ENCODE measurements at places on chromosomes 4 and X.

DNA sequence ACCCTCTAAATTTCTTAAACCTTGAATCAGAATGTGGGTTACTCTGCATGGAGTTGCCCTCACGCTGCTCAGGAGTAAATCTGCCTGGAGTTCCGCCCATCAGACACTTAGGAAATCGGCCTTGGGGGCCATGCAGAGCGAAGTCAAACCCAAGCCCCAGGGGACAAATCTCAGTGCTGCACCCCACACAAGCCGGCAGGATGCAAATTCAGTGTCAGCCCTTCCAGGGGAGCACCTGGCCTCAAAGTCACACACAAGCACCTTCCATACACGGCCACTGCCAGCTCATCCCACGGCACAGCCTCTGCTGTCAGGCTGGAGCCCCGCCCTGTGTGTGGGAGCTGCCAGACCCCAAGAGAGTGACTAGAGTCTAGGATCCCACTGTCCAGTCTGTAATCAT lies 27.4 kb downstream of the RNF212 start:
- no peak for DNase-seq

DNA sequence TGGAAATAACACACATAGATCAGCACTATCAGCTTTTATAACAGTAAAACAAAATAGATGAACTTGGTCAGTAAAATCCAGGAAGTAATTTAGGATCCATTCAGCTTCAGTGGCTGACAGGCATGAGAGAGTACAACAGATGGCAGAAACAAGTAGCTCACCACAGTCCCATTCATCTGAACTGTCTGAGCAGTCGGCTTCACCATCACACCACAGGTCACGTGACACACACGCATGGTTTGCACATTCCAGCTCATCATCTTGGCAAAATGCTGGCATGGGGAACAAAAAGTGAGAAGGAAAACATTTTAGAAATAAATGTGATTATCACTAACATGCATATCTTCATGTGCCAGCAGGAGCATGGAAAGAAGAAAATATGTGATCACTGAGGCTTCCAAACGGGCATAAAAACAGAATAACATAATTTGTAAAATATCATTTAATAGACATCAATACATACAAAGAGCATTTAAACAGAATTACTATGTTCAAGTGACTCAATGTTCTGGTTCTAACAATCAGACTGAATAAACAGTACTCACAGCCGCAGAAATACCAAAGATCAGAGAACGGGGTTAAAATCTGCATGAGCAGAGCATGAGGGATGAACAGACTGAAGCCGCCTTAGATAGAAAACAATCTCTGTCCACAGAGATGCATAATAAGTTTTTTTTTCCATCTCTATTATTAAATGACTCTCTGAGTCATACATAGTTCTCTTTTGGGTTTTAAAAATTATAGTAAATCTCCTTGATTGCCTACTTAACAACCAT lies 158.1 kb downstream of the ATP10D start:
- DNase-seq = no peak

- DNase-seq = no peak
Observed at GRCh38 chr4:137070614-137071013, 461.7 kb downstream of the PCDH18 start.

GRCh38 chr4:89373394-89373793 lies 65.8 kb upstream of the GPRIN3 start:
- DNase-seq = no peak

DNA sequence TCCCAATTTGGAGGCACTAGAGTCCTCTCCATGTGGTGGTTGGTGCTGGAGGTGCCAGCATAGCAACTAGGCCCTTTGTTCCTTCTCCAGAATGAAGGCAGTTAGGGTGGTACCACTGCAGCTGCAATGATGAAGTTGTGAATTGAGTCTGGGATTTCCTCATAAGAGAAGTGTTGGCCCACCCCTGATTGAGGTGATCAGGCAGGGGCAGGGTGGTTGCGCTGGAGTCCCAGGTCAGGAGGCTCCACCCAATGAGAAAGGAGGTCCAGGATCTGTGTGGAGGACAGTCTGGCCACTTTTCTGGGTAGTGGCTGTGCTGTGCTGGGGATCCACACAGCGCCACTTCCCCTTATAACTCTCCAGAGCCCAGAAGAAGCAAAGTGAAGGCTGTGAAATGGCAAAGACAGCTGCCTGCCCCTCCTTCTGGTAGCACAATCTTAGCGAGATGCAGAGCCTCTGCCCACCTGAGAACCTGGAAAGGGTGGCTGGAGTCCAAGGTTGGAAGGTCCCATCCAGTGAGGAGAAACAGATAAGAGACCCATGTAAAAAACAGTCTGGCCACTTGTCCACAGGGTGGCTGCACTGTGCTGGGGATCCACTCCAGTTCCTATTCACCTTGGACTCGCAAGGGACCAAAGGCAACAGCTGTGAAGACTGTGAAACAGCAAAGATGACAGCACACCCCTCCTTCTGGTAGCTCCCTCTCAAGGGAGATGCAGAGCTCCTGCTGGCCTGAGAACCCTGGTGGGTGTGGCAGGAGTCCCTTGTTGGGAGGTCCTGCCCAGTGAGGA lies 124.6 kb downstream of the RRAGB start:
- DNase-seq = no peak

GRCh38 chr4:88610771-88611170 lies 18.5 kb downstream of the HERC3 start:
- no peak for DNase-seq

- no peak for DNase-seq
Observed at GRCh38 chrX:1596676-1597344, 5.4 kb downstream of the AKAP17A start.

DNA sequence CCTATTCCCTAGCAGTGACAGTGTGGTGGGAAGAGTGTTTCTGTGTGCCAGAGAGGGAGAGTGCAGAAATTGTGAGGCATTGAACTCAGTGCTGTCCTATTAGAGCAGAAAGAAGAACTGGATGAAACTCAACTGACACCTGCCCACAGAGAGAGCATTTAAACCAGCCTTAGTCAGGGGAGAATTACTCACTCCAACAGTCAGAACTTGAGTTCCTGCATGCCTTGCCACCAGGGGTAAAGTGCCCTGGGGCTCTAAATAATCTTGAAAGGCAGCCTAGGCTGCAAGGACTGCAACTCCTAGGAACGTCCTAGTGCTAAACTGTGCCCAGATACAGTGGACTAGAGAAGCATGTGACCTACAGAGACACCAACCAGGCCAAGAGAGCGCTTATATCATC lies 12.8 kb downstream of the CYSLTR1 start:
- DNase-seq = peak; percentile 38

DNA sequence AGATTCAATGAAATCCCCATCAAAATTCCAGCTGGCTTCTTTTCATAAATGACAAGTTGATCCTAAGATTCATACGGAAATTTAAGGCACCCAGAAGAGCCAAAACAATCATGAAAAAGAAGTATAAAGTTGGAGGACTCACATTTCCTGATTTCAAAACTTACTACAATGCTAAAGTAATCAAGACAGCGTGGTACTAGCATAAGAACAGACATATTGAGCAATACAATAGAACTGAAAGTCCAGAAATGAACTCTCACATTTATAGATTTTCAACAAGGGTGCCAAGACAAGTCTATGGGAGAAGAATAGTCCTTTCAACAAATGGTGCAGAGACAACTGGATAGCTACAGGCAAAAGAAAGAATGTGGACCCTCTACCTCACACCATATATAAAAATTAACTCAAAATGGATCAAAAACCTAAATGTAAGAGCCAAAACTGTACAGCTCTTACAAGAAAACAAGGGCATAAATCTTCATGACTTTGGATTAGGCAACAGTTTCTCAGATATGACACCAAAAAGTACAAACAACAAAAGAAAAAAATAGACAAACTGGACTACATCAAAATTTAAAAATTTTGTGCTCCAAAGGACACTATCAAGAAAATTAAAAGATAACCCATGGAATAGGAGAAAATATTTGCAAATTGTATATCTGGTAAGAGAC lies 28.5 kb downstream of the SASH3 start:
- DNase-seq = peak; percentile 58

DNA sequence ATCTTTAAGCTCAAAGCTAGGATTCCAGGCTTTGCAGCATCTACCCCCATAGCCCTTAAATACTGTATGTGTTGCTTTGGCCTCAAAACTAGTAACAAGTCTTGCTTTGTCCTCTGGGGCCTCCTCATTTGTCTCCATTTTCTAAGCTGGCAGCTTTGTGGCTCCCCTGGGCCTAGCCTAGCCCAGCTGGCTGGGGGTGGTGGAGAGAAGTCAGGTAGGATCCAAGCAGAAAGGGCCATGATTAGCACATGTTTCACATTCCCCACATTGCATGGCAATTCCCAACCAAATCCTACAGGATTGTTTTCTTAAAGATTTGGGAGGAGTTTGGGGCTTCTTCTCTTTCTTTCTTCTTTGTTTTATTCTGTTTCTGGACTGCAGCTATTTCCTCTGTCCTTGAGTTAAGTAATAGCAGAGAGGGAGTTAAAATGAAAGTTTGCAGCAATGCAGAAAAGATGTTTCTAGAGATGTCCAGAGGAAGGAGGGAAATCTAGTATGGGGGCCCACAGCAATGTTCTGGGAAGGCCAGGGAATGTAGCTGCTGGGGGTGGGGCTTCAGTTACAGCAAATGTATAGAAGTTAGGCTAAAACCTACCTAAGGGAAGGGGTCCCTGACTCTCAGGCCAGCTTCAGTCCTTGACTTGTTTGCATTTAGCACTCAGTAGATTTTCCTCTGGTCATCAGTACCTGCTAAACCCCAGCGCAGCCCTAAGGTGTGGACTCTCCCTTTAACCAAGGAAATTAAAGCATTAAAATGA lies 92.1 kb downstream of the SHROOM4 start:
- no peak for DNase-seq

DNA sequence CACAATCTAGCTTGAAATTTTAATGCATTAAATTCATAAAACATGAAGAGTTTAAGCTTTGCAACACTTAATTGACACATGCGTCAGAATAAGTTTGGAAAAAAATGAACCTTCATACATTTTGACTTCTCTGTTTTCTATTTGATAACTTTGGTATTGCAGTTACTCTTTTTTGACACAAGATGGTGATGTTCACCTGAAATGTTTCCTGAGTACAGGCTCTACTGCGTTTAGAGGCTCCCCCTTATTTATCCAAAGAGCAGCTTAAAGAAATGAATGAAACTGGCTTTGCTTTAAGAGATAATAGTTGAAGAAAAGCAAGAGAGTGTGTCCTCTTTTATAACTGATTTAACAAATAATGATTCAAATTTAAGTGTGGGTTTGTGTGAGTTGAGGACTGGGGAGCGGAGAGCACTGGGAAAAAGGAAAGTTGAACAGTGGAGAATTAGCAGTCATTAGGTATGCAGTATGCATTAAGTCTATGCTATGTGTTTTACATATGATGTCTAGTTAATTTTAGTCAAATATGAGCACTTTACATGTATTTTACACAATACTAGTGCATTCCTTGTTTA lies 180.6 kb upstream of the NUDT6 start:
- DNase-seq = peak; percentile 27

GRCh38 chr4:76772498-76773106 lies 125.3 kb downstream of the SOWAHB start:
- DNase-seq = no peak

GRCh38 chrX:153477901-153478300 lies 7.5 kb upstream of the HAUS7 start:
- DNase-seq = no peak

GRCh38 chr4:31461421-31461820 lies 741.3 kb downstream of the PCDH7 start:
- DNase-seq = no peak

DNA sequence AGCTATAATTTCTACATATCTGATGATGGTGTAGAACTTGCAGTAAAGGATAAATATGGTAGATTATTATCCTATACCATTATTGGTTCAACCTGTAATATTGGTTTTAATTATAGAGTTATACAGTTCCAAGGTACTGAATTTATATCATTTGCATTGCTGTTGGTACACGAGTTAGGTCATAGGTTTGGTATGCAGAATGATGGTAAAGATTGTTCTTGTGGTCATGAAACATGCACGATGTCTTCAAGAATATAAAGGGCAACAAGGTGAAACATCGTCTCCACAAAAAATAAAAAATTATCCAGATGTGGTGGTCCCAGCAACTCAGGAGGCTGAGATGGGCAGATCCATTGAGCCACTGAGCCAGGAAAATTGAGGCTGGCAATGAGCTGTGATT lies 99.6 kb downstream of the ADAM29 start:
- no peak for DNase-seq

DNA sequence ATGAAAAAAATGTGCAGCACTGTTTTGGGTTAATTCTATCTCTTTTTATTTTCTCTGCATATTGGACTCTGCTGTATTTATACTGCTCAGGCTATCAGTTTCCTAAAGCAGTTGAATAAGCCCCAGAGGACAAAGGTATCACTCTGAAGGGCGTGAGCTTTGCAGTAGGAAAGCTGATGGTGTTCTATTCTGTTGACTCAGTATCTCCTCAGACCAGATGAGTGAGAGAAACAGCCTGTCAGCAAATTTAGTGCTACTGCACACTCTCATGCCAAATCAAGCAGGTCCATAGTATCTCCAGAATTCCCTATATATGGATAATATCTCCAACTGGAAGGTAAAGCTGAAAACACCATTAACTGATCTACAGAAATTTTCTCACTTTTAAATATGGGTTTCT lies 132.3 kb upstream of the UGT8 start:
- no peak for DNase-seq

DNA sequence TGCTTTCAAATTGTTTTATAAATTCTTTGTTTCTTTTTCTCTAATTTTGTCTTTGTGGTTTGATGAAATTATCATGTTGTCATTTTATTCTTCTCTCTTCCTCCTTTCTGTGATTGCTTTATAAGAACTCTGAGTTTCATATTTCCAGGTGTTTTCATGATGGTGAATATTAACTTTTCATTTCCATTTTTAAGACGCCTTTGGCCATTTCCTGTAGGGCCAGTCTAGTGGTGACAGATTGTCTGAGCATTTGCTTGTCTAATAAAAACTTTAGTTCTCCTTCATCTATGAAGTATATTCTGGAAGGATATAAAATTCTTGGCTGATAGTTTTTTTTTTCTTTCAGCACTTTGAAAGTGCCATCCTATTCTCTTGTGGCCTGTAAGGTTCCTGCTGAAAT lies 128.1 kb downstream of the FAM13A start:
- DNase-seq = no peak

- DNase-seq = no peak
Observed at GRCh38 chrX:17226736-17227135, 148.3 kb upstream of the NHS start.

DNA sequence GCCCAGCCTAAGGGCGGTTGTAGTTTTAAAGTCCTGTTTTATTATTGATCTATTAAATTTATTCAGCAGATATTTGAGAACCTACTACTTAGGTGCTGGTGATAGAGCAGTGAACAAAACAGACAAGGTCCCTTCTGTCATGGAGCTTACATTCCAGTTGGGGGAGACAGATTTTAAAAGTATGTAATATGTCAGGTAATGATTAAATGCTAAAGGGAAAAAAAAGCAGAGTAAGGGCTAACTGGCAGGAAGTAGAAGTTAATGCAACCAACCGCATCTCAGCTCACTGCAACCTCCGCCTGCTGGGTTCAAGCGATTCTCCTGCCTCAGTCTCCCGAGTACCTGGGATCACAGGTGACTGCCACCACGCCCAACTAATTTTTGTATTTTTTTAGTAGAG lies 7.8 kb upstream of the MCUB start:
- DNase-seq = no peak

All from suppressor macrophage treated with lipopolysaccharide for 1 hour (primary cell).